ENCODE measurements at places on chromosomes 4 and X. TPM values are rescaled to one million over a fixed set of nuclear protein-coding genes. Genes with fewer than 3 reads are reported as not detected.
A peak's percentile ranks its signal among the peaks of the same experiment; 100 is the strongest.

DNA sequence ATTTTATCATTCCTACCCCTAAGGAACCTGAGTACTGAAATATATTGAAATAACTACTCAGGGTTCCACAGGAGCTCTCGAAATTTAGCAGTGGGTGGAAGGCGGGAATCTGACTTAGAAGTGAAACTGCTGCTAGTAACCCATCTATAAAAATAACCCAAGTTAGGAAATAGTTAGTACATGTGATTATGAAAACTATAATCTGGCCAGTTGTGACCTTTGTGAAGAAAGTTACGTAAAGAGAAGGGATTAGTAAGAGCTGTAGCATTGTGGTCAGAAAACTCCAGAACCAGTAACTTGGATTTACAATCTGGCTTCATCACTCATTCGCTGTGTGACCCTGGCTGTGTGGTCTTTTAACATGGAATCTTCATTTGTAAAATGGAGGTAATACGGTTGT is 175.5 kb downstream of the RAPGEF2 start:
- no peak for DNase-seq

- no peak for DNase-seq
Measured at GRCh38 chr4:174084542-174084941, 198.9 kb downstream of the FBXO8 start.

GRCh38 chrX:108537005-108537404 is 97.4 kb downstream of the COL4A5 start:
- DNase-seq: no peak

DNA sequence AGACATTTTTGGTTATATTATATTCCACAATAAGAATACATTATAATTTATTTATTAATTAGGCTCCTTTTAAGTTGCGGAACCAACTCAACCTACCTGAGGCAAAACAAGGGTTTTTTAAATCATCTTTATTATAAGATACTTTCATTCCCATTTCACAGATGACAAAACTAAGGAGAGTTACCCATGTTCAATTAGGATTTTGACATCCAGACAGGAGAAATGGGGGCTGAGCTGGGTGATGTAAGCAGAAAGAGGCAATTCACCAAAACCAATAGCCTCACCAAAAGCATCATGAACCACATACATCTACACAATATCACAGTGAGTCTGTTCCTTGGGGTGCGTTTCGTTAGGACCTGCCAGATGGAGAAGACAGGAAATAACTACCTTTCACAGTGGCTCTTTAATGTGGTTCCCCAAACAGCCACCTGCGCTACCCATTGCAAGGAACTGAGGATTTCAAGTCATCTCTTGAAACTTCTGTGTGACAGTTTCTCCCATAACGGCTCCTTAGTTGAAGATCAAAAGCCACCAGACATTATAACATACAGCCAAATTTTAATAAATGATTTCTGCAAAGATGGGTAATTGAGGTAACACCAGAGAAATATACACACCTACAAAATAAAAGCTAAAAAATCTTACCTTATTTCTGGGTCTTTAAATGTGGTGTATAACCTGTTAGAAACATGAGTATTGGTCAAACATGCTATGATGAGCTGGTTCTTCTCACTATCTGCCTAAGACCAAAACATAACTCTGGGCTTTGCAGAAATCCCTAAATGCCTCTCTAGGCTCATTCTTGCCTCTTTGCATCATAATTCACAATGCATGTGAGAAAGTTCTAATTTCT is 190.6 kb upstream of the LEF1 start:
- DNase-seq: no peak

GRCh38 chr4:17805580-17806155 is 4.9 kb downstream of the DCAF16 start:
- DNase-seq: no peak

DNA sequence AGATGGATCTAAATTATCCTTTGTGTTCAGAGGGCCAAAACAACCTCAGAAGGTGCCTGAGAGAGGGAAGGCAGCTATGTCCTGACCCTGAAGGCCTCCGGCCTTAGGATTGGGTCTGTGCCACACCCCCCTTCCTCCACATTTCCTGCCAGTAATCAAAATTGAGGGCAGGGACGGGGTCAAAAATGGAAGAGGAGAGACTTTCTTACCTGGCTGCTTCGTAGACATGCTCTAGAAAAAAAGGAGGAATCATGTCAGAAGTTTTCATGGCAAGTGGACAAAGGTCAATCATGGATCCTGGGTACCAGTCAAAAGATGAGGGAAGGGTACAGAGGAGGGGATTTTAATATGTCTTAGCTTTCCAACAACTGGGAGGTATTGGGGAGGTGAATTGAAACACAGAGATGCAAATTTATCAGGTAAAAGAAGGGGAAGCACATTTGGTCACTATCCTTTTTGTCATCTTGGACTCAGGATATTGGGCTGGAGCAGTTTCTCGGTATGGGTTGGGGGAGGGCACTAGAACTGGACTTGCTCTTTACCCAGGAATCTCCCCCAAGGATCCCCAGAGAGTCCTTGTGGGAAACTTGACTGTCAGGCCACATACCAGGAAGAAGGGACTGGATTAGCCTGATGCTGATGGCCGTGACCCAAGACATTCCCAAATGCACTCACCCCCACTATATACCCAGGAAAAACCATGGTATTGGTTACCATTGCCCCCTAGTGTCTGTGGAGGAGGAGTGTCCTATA is 17.1 kb downstream of the VSIG4 start:
- DNase-seq: no peak

DNA sequence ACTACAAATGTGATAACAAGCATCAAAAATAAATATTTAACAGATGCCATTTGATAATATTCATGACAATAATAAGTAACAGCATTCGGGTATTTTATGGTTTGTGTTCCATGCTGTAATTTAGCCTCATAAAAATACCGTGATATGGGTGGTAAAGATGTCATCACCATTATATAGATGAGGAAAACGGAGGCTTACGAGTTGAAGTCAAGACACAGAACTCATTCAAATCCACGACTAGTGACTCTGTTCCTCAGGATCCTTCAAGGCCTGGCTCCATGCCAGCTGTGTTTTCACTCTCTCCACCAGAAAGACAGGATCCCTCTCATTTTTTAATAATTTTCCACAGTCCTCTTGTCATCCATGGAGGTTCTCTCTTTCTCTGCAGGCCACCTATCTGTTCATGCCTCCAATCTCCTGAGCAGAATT is 94.5 kb downstream of the APBB2 start:
- peak; percentile 50 for DNase-seq

- DNase-seq: no peak
Measured at GRCh38 chr4:154709550-154709949, 34.2 kb upstream of the LRAT start.

- no peak for DNase-seq
Measured at GRCh38 chr4:143512978-143513313, 556 bp upstream of the SMARCA5 start.

DNA sequence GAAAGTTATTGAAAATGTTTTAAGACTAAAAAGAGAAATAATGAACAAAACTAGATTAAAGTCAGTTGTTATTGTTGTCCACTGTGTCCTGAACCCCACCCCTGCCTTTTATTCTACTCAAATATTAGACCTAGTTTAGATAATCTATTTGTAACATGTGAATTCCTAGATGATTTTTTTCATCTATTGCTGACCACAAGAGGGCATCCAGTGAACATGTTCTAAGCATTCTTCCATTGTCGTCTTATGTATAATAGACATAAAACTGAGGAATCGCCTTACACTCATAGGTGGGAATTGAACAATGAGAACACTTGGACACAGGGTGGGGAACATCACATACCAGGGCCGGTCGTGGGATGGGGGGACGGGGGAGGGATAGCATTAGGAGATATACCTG is 36.4 kb upstream of the HPRT1 start:
- no peak for DNase-seq

Gene SMPX
- total RNA-seq: 622 TPM

Gene CD99L2
- total RNA-seq: 83.3 TPM

Gene ARHGEF38
- total RNA-seq: not detected

Gene RHOH
- total RNA-seq: 0.67 TPM

Gene CSAG3
- total RNA-seq: not detected
